ENCODE measurements at places on chromosomes 3 and 15.

DNA sequence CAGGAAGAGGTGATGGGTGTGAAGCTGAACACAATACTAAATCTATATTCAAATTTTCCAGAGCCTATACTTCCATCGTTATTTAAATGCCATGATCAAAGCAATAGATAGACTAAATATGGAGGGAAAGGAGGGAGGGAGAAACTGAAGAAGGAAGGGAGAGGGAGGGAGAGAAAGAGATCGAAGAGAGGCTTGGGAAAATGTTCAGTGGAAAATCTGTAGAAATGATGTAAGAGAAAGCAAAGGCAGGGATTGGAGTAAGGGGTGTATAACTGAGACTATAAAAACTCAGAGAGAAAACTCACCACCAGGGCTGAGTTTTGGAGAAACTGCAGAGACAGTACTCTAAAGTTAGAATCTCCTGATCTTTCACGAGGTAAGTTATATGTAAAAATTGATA, at the start of gene OSTN:
OSTN (plus strand) TSS at position 310 of the 400 bp plus-strand sequence. CDS start 13,292 bp downstream, outside the sequence.
- no peak for DNase-seq

DNA sequence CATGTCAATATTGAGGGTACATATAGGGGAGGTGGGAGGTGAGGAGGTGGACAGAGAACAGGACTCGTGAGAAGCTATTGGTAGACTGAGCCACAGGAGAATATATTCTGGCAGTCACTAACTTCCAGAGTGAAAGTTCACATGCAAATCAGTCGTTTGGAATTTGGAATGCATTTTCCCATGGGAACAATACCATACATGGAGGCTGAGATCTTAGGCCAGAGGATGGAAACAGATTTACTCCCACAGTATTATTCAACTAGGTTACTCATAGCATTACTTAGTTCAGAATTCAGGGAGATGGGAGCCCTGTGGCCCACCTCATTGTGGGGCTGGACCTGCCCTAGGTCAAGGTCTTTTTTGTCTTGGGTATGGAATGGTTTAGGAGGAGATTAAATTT, 36.4 kb upstream of the ABHD2 start:
- DNase-seq, result no peak

- no peak for DNase-seq
Observed at GRCh38 chr3:29614954-29615353, 334.1 kb downstream of the RBMS3 start.

DNA sequence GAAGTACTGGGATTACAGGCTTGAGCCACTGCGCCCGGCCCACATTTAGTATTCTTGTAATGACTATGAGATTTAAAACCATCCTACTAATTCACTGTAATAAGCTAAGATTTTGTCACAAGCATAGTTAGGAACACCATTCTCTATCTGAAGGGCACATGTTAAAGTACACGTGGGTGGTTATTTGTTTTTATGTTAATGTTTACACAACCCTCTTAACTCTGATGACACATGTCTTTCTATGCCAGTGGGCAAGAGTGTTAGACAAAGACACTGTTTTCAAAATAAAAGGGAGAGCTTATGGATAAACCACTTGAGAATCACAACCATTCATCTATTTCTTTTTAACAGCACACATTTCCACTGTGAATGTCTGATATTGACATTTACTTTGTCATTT, 537.6 kb upstream of the IL12A start:
- DNase-seq, result no peak

DNA sequence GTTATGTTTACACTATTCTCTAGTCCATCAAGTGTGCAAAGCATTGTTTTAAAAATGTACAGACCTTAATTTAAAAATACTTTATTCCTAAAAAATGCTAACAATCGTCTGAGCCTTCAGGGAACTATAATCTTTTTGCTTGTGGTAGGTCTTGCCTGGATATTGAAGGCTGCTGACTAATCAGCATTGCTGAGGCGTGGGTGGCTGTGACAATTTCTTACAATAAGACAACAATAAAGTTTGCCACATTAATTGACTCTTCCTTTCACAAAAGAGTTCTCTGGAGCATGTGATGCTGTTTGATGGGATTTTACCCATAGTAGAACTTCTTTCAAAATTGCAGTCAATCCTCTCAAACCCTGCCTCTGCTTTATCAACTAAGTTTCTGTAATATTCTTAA, 384.0 kb upstream of the TGFBR2 start:
- no peak for DNase-seq

- DNase-seq, result no peak
Observed at GRCh38 chr3:177396733-177397132, 199.5 kb upstream of the TBL1XR1 start.

- DNase-seq, result no peak
Observed at GRCh38 chr3:107416886-107417285, 39.6 kb downstream of the CCDC54 start.

GRCh38 chr3:173096140-173096539, 44.9 kb downstream of the SPATA16 start:
- DNase-seq, result no peak

GRCh38 chr3:15876669-15877068, 78.9 kb upstream of the ANKRD28 start:
- no peak for DNase-seq

- no peak for DNase-seq
Observed at GRCh38 chr15:77510066-77511057, 89.7 kb downstream of the HMG20A start.

DNA sequence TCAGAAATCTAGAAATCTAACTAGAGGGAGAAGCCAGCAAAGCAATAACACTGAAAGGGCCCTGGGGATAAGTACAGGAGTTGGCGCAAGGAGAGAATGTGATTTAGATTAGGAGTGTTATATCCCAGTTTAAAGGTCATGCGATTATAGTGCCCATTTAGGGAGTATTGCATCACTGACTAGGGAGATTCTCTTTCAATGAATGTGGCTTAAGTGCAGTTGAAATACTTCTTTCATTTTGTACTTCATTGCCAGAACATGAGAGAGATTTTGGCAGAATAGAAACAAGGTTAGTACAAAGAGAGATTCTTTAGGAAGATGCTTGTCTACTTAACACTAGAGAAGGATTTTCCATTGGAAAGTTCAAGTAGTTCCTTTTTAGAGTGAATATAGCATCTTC, 13.9 kb downstream of the ROBO2 start:
- DNase-seq, result no peak

GRCh38 chr15:52505151-52505550, 23.5 kb downstream of the MYO5A start:
- DNase-seq, result no peak

DNA sequence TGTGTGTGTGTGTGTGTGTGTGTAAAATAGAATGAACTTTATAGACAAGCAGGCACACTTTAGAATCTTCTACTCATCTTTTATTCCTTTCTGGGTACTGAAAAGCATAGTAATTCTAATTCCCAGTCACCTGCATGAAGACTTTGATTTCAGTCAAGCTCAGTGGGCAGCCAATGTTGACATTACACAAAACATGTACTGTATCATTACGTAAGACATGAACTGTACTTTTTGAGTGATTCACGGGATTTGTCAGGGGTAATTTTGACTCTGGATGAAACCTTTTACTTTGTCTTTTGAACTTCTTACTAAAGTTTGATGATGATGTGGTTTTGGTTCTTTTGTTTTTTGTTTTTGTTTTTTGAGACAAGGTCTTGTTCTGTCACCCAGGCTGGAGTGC, 38.8 kb downstream of the PTPRG start:
- DNase-seq, result no peak

GRCh38 chr3:55742022-55742831, 255.1 kb upstream of the WNT5A start:
- DNase-seq, result no peak

GRCh38 chr3:4078903-4079302, 224.3 kb upstream of the SETMAR start:
- no peak for DNase-seq

- no peak for DNase-seq
Observed at GRCh38 chr3:94301366-94301765, 238.5 kb downstream of the NSUN3 start.

GRCh38 chr3:109806929-109807328, 469.6 kb upstream of the DPPA4 start:
- DNase-seq, result peak; percentile 83

DNA sequence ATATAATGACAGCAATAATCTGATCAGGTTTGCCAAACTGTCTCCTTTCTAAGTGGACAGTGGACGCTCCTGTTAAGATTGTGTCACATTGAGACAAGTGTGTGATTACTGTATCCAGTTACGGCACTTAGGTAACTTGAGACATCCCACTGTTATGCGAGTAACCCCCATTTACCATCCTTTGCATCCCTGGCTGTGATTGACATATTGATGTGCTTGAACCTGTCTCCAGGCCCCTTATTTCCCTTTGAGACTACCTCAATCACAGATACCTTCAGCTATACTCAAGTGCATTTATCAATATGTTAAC, 785.2 kb downstream of the NR2F2 start:
- no peak for DNase-seq

GRCh38 chr3:113495035-113495434, 19.9 kb downstream of the SPICE1 start:
- DNase-seq, result peak; percentile 55

DNA sequence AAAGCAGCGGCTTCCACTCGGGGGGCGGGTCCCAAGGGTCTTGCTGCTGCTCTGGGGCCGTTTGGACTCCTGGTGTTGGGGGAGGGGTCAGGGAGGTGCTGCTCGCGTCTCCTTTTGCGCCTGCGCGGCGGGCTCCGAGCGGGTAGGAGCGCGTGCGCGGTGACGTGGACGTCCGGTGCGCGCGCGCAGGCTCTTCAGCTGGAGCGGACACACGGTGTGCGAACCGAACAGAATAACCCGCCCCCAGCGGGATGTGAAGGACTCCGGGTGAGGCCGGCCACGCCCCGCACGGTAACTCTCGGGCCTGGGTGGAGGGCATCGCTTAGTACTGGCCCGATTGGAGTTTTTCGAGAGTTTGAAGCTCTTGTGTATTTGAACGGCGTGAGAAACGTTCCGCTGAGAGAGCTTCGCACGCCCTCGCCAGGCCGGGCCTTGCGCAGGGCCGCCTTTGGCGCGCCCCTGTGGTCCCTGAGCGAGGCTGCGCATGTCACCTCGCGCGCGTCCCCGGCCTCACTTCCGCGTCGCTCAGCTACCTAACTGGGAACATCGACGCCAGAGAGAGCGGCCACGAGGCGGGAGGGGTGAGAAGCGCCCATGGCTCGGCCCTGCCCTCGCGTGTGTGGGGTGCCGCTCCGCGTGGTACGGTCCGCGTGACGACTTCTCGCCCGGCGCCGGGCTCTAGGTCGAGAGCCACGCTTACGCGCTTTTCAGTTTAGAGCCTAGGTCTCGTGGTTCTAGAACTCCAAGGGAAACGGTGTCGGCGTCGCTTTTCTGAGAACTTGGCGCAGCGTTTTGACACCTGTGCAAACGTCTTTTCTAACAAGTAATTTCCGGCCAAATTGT, at the start of gene MGA:
MGA (plus strand) TSS at position 171 of the 843 bp plus-strand sequence.
- DNase-seq, result peak; percentile 91

GRCh38 chr15:90099868-90100831, 2.1 kb downstream of the IDH2 start:
- peak; percentile 12 for DNase-seq

- no peak for DNase-seq
Observed at GRCh38 chr15:40054855-40055575, 16.0 kb upstream of the SRP14 start.

DNA sequence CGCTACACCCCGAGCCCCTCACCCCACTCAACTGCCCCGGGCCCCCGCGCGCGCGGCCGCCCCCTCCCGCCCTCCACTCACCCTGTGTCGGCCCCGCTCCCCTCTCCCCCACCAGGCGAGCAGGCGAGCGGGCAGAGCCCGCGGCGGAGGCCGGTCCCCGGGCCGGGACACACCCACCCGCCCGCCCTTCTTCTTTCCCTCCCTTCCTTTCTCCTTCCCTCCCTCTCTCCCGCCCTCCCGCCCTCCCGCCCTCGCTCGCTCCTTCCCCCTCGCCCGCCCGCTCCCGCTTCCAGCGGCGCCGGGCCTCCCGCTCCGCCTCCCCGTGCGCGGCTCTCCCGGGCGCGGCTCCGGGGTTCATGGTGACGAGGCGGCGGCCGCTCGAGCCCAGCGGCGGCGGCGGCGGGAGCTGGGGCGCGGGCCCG, at the start of gene CTDSPL:
CTDSPL (plus strand) TSS at position 261 of the 422 bp plus-strand sequence. CDS start 320 bp downstream, outside the sequence.
- no peak for DNase-seq

DNA sequence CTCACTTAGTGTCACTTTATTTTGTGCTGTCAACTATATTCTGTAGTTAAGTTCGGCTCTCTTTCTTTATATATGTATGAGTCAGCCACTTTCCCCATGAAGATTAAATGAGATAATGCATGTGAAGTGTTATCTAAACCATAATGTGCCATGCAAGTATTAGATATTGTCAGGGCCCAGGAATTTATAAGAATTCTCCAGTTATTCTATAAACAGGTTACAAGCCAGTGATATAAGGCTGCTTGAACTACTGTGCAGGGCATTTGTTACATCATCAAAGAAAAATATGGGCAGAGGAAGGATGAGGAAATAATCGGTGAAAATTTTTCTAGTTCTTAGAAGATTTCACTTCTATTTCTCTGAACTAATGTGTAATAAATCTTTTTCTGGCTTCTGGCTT, 1049.0 kb upstream of the NR2F2 start:
- DNase-seq, result no peak

DNA sequence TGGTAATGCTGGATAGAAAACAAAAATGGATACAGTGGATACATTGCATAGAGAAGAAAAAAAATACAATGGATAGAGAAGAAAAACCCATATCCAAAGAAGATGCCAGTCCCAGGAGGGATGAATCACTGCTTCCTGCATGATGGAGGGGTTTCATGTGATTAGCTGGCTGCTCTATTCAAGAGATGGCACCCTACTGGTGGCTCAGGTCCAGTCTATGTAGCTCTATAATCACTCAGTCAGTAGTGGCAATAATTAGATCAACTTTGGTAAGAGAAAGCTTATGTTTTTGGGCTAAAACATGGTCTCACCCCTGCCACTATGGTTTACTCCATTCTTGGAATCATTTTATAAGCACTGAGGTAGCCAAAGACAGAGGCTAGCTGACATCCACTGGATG, 33.7 kb upstream of the NOX5 start:
- DNase-seq, result no peak

GRCh38 chr15:49200347-49200746, 30.3 kb downstream of the GALK2 start:
- no peak for DNase-seq

- DNase-seq, result no peak
Observed at GRCh38 chr3:11140713-11141104, 13.6 kb upstream of the HRH1 start.

GRCh38 chr15:78255421-78256043, 8.8 kb upstream of the DNAJA4 start:
- DNase-seq, result no peak

DNA sequence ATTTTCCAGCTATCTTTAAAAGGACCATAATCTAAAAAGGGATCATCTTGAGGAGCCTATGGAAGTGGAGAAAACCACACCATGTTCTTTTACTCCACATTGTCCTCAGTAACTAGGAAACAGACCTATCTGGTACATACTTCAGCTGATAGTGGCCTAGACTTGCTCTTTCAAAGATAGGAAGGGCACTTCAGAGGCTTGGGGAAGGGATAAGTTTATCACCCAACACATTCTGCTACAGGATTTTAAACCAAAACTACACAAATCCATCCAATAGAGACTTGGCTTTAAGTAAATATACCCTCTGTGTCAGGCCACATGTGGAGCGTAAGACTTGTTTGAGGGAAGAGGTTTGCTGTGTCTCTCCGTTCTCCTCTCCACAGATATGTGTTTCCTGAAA, 35.4 kb downstream of the CP start:
- no peak for DNase-seq

GRCh38 chr3:97990624-97991292, 18.5 kb upstream of the RIOX2 start:
- no peak for DNase-seq

All from CD4-positive, alpha-beta T cell treated with Interleukin-15 for 4 hours (primary cell).